Small intestine (tissue), 16 donors: ENCODE measurements at places on chromosomes 13 and 19.
A peak's percentile ranks its signal among the peaks of the same experiment; 100 is the strongest.

DNA sequence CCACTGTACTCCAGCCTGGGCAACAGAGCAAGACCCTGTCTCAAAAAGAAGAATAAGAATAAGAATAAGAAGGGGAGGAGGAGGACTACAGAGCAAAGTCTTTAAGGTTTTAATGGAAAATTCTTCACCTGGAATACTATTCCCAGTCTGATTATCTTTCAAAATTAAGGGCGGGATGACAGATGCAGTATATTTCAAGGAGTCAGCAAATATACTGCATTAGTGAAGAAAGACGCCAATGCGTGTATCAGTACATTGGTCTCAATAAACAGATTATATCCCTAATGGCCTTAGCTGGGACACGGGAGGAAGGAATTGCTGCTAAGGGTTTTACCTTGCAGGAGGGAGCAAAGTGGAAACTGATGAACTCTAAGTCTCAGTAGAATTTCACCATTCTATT, 54.1 kb upstream of the PDCD5 start:
- DNase-seq, result no peak

- DNase-seq, result no peak
Observed at GRCh38 chr19:16504271-16504670, 8.1 kb downstream of the C19orf44 start.

DNA sequence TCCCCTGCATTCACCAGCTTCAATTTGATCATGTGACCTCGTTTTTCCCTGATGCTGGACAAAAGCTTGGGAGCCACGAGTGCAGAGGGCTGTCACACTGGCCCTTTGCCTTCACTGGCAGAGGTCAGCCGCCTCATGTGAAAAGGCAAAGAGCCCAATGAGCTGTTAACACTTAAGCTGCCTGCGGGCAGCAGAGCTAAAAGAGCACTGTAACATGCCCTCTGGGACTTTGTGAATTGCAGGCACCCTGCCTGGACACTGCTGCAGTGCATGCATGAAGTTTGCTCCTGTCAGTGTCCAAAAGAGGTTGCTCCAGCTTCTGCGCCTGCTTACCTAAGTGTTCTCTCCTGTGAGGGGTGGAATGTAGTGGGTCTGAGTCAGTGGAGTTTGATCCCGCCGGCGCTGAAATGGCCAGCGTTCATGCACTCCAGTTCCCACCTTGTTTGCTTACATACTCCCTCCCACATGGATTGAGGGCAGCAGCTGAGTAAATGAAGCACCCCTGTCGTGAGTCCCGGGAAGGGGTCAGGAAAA, 193.7 kb downstream of the RFC3 start:
- no peak for DNase-seq

DNA sequence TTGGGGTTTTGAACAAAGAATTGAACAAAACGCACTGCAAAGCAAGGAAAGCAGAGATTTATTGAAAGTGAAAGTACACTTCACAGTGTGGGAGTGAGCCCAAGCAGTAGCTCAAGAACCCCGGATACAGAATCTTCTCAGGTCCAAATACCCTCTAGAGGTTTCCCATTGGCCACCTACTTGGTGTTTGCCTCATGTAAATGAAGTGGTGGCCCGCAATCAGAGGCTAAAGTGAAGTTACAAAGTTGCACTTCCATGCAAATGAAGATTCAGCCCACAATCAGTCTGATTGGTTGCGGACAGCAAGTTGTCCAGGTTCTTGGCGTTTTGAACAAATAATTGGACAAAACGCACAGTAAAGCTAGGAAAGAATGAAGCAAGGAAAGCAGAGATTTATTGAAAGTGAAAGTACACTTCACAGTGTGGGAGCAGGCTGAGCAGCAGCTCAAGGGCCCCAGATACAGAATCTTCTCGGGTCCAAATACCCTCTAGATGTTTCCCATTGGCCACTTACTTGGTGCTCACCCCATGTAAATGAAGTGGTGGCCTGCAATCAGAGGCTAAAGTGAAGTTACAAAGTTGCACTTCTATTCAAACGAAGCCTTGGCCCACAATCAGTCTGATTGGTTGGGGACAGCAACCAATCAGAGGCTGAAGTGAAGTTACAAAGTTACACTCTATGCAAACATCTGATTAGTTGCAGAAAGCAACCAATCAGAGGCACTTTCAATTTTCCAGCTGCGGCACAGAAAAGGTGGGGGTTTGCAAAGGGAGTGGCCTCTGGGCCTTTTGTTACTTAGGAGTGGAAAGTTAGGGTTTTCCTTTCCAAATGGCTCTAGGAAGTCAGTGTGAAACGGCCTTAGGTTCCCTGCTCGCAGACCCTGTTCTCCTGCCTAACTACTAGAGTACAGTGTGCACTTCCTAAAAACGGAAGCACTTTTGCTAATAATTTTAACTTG, 4.8 kb upstream of the TM9SF2 start:
- peak; percentile 97 for DNase-seq

- DNase-seq, result no peak
Observed at GRCh38 chr13:23743278-23744076, 145.7 kb downstream of the MIPEP start.

DNA sequence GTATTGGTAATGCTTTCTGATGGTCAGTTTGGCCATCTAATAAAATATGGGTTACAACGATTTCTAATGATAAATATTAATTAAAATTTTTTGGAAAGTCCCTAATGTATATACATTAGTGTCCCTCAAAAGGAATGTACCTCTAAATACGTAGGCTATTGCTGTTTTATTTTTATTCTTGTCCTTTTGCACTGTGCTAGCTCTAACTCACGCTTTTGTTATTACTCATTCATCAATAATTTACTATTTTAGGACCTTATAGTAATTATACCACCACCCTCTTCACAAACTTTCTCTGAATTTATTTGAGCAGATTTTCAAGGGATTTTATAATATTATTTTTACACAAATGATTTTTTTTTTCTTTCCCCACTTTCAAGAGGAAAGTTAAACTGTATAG, 795.9 kb upstream of the PCDH9 start:
- no peak for DNase-seq

DNA sequence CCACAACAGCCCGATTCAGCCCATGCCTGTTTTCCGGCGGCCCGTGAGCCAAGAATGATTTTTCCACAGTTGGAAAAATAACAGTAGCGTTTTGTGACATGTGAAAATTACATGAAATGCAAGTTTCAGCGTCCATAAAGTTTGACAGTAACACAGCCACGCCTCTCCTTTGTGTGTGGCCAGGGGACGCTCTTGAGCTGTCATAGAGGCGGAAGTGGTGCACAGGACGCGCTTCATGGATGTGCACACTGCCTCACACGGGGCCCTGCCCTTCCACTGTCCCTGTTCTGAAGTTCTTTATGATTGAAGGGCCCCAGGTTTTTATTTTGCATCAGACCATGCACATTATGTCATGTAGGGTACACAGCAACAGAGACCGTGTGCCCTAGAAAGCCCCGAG, 12.4 kb upstream of the ELAVL1 start:
- DNase-seq, result peak; percentile 82

- no peak for DNase-seq
Observed at GRCh38 chr13:93789058-93789457, 562.5 kb downstream of the GPC6 start.

DNA sequence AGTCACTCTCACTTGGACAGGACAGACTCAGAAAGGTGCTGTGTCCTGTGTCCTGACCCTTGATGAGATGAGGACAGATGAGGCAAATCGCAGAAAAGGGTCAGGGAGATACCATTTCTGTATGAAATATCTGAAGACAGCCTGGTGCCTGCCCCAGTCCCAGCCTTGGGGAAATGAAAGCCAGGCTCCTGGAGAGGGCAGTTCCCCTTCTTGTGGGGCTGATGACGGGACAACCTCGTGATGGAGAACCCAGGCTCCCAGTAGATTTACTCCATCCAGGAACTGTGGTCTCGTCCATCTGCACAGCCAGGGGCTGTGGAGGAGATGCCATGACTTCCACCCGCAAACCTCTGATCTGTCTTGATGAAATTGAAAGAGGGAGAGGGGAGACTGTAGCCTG, 13.8 kb downstream of the LILRB1 start:
- DNase-seq, result no peak

GRCh38 chr19:32816555-32817099, 52.9 kb downstream of the SLC7A9 start:
- no peak for DNase-seq

GRCh38 chr13:91323349-91323748, 24.1 kb upstream of the MIR17HG start:
- DNase-seq, result no peak

GRCh38 chr13:41587490-41587889, 130.1 kb downstream of the RGCC start:
- DNase-seq, result no peak

- peak; percentile 27 for DNase-seq
Observed at GRCh38 chr13:73767747-73768315, 366.4 kb downstream of the KLF12 start.

- DNase-seq, result no peak
Observed at GRCh38 chr19:53545271-53546065, 7.5 kb downstream of the ZNF331 start.

DNA sequence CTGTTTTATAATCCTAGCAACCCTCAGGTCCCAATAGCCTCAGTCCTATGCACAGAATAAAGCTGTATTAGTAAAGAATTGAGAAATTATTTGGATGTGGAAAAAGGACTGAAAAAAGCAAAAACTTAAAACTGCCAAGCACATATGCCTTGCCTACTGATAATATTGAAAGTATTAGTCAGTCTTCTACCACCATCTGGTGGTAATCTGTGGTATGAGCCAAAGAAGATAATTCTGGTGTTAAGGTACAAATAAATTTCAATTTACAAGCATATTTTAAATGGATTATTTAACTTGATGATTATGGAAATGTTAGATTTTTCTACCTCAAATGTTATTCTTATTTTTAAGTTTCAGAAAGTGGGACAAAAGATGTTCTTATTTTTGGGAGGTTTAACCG, 460.3 kb upstream of the KLHL1 start:
- DNase-seq, result peak; percentile 62

DNA sequence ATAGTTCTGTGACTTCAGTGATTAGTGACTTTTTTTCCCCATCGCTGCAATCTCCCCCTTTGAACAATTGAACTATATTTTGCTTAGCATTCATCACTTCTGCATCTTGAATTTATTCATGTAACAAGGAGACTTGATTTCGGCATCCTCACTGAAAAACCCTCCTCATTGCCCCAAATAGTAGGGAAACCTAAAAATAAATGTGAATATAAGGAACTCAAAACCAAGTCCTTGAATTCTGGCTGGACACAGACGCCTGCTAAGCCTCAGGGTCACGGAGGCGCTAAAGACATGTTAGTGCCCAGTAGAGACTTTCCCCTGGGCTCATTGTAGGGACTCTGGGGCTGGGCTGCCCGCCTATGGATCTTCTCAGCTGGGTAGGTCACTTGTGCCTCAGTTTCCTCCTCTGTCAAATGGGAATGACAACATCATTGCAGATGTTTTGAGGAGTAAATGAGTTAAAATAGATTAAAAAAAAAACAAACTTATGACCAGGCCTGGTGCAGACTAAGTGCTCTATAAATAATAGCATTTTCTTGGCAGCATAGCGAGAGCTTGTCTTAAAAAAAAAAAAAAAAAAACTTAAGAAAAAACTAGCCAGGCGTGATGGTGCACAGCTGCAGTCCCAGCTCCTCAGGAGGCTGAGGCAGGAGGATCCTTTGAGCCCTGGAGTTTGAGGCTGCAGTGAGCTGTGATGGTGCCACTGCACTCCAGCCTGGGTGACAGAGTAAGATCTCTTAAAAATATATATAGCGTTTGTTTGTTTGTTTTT, 1.8 kb upstream of the ADGRE5 start:
- no peak for DNase-seq

DNA sequence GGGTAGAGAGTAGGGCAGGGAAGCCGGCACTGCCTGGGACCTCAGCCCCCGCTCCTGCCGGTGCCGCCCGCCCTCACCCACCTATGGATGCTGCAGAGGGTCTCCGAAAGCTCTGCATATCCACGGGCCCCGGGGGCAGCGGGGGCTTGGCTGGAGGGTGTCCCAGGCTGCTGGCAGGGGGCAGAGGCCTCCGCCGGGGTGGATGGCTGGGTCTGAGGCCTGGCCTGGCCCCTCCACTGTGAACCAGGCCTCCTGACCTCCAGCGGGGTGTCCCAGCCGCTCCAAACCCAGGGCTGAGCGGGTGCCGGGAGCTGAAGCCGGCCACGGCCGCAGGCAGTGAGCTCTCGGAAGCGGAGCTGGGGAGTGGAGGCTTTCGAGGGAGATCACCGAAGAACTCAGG, 4.1 kb downstream of the PRAM1 start:
- no peak for DNase-seq

DNA sequence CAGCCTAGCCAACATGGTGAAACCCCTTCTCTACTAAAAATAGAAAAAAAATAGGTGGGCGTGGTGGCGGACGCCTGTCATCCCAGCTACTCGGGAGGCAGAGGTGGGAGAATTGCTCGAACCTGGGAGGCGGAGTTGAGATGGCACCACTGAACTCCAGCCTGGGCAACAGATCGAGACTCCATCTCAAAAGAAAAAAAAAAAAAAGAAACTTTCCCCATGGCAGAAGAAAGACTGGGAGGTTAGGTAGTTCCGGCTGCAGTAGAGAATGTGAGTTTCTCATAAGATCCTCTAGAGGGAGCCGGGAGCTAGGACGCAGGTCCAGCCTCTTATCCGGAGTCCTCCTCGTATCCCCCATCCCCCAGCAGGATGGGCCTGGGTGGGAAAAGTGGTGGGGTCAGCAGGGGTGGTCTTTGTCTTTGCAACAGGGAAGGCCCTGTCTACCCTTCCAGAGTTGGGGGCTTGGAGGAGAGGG, 13.2 kb upstream of the CREB3L3 start:
- DNase-seq, result peak; percentile 78
